ENCODE measurements at places on chromosomes 16 and 17.

- no peak for DNase-seq
Observed at GRCh38 chr17:77329741-77330531, 189.2 kb downstream of the SEC14L1 start.

- DNase-seq: no peak
Observed at GRCh38 chr16:61644736-61645135, 391.5 kb downstream of the CDH8 start.

DNA sequence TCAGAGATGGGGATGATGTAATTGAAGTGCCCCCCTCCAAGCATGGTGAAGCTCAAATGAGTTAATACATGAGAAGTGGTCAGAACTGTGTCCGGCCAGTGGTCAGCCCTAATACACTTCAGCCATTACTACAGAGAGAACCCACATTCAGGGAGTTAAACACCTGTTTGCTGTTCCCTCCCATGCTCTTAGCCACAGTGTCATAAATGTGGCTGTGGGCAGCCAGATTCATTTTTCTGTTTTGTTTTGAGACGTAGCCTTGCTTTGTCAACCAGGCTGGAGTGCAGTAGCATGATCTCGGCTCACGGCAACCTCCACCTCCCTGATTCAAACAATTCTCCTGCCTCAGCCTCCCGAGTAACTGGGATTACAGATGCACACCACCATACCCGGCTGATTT is 139.9 kb downstream of the DNAH9 start:
- DNase-seq: no peak

DNA sequence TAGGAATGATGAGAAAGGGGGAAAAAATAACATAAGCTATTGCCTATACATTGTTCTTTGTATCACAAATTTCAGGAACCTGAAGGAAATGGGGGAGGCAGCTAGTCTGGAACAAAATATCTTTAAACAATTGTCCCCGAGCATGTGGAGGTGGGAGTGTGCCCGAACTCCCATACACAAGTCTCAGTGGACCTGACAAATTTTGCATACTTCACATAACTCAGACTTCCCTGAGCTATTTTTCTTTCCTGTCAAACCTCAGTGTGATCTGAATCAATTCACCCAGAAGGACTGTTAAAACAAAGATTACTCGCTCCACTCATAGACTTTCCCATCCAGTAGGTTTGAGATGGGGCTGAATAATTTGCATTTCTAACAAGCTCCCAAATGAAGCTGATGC is 1.6 kb upstream of the XPO6 start:
- DNase-seq: no peak

DNA sequence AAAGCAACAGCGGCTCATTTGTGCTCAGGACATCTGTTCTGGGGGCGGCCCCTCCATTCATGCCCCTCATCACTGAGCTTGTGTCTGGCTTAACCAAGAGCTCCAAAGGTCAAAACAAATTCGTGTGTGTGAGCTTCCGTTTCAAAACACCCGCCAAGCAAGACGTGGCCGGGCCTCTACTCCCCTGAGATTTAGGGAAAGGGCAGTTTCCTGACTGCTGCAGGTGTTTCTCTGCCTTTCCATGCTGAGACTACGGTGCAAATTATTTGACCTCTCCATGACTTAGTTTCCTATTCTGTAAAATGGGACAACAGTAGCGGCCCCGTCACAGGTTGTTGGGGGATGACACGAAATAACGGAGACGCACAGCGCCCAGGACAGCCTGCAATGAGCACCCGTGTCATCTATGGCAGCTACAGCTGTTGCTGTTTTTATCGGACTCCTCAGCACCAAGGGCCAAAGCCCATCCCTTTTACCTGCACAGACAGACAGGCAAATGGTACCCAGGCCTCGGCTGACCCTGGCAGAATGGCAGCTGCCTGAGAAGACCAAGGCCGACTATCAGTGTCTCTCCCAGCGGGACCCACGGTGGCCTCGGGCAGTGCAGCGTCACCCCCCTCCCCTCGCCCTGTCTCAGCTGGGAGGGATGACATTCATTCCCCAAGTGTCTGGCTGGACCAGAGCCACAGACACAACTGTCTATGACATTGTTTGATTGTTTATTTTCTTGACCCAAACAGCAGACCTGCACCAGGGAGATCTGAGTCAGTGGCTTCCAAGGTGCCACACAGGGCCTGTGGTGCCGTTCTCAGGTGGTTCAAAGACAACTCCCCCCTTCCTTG is 50.7 kb upstream of the DOC2B start:
- no peak for DNase-seq

- DNase-seq: no peak
Observed at GRCh38 chr17:15377200-15377599, 35.8 kb upstream of the TEKT3 start.

DNA sequence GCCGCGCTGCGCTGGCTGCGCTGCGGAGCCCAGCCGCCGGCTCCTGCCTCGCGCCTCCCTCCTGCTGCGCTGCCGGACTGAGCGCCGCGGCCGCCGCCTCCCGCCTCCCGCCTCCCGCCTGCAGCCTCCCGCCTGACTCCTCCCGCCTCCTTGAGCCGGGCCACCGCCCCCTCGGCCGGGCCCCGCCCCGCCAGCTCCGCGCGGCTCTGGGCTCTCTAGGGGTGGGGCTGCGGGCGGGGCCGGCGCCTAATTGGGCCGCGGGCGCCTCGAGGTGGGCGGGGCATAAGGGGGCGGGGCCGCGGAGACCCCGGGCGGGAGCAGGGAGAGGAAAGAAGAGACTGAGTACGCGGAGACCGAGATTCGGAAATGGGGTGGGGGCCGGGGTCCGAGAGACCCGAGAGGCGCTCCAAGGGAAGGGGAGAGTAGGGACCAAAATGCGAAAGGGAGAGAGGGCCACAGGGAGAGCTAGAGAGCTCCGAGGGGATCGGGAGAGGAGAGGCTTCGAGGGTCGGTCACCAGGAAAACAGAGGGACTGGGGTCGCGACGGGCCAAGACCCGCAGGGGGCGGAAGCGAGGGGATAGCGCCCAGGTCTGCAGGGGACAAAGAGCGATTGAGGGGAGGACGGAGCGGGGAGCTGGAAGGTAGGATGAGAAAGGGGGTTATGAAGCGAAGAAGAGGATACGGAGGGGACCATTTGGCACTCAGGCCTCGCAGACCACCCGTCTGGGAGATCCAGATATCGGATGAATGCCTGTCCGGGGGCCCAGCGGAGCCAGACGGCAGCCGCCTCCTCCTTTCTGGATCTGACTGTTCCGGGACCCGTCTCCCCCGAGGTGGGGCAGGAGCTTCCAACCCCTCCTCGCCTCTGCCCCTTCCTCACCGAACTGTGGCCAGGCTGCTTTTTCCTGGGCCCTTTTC is at the start of gene C1QL1:
Gene C1QL1 (minus strand): TSS at position 79 of the 919 bp plus-strand sequence. CDS start 255 bp downstream, outside the sequence.
- DNase-seq: peak; percentile 51

DNA sequence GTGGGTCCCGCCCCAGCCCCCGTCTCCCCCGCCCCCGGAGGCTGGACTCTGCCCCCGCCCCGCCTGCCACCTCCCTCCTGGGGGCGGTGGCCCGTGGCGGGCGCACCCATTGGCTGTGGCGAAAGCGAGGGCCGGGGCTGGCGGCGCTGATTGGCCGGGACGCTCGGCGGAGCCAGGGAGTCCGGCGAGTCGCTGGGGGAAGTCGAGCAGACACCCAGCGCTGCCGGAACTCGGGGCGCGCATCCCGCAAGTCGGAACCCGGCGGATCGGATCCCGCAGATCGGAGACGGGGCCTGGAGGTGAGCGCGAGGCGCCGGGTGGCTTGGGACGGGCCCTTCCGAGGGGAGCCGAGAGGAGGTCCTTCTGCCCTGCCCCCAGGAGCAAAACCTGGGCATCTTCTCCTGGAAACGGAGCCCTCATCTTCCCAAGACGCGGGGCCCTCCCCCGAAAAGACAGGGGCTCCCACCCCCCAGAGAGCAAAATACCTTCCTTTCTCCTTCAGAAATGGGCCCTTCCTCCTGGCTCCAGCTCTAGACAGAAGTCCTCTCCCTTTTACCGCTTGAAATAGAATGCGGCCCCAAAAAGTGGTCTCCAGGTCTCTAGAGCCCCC is at the start of gene ABAT:
Gene ABAT (plus strand): TSS at position 205 of the 610 bp plus-strand sequence. CDS start 61,123 bp downstream, outside the sequence.
- peak; percentile 47 for DNase-seq

- no peak for DNase-seq
Observed at GRCh38 chr16:64304396-64304795, 817.5 kb downstream of the CDH11 start.

DNA sequence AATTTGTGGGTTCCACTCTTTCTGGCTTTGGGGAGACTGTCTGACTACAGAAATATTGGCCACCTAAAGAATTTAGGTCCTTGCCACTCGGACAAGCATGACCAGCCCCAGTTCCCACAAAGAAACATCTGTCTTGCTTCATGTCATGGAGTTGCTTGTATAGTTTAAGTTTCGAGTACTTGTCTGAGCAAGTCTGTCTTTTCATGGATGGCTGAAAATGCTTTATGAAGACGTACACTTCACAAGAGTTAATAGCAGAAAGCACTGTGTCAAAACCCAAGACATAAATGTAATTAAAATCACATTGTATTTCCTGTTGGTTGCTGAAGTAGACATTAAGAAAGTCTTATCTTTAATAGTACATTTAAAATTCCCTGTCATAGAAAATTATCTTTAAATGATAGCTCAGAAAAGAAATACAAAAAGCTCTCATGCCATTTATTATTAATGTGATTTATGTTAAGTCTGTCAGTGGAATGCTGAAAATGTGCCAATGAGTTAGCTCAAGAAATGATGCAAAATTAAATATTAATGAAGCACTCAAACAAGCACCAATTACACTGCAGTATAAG is 29.8 kb upstream of the XYLT2 start:
- DNase-seq: no peak

GRCh38 chr16:85715169-85716021 is 26.6 kb upstream of the GINS2 start:
- peak; percentile 62 for DNase-seq

- DNase-seq: peak; percentile 18
Observed at GRCh38 chr17:32625971-32626370, 139.2 kb downstream of the CDK5R1 start.
